Endothelial cell of umbilical vein (primary cell): ENCODE measurements at places on chromosomes 6 and 20.

DNA sequence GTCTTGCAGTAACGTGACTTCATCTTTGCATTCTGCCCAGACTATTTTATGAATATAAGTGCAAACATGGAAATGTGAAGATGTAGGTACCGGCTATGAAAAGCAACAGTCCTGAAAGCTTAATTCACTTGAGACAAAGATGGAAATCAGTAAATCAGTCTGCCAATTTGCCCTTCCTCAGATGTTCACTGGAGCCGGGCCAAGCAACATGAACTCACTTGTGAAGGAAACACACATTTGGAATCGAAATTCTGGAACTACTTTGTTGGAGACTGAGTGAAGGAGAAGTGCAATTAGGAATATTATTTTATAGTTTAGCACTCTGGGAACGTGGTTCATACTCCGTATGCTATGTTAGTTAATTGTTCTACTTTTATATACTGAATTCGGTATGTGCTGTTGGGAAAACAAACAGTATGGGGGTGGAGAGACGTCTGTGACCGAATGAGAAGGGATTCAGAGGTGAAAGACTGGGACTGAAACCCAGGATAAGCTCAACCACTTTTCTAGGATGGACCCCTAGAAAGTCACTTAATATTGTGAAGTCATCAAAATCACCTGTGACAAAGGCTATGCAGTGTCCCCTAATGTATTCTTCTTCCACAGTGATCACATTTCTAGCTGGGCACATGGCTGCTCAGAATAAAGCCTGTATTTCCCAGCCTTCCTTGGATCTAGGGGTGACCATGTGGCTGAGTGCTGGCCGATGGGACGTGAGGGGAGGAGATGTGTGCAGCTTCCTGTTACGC lies 95.5 kb downstream of the PREX1 start:
- DNase-seq = peak; percentile 48

DNA sequence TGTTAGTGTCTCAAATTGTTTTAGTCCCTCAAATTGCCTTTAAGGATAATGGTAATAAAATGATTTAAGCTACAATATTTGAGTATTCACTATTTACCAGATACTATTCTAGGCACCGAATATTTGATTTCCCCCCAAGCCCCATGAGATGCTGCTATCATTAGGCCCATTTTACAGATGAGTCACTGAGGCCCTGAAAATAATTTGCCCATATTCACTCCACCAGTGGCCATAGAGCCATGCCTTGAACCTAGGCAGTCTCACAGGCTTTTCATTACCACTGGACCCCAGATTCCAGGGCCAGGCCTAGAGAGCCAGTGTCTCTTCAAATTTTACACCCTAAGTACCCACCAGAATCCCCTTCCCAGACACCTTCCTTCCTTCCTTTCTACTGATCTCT lies 133.7 kb downstream of the LINC00237 start:
- no peak for DNase-seq

DNA sequence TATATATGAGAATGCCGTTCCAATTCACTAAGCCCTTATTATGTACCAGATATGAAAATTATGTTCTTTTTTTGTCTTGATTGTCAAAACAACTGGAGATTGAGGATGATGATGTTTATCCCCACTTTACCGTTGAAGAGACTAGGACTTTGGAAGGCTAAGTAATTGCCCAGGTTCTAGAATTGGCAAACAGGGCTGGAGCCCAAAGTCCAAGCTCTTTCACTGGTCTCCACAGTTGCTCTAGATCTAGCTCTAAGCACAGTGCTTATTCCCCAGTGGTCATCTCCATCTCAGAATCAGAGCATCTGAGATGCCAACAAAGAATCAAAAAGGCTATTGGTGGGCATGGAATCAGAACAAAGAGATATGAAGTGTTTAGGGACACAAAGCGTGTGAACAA lies 215.3 kb upstream of the FOXA2 start:
- DNase-seq = no peak

GRCh38 chr6:170165471-170166117 lies 125.3 kb downstream of the DLL1 start:
- DNase-seq = no peak

- no peak for DNase-seq
Measured at GRCh38 chr20:45105317-45105716, 4.4 kb upstream of the KCNS1 start.

DNA sequence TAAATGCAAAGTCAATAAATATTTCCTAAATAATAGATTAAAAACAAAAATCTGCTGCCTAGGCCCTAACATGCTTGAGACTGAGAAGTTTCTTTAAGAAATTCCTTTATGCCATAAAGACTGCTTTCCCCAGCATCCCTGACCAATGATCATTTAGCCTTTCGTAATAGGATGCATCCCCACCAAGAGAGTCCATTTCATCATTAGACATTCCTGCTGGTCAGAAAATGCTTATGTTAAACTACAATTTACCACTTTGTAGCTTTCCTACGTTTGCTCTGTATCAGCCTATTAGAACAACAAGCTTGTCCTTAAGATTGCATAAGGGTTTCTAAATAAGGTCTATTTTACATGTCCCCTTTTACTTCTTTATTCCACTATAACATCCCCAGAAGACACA lies 59.8 kb upstream of the HSF2 start:
- DNase-seq = no peak

GRCh38 chr6:64040113-64040512 lies 404.5 kb downstream of the PHF3 start:
- no peak for DNase-seq

DNA sequence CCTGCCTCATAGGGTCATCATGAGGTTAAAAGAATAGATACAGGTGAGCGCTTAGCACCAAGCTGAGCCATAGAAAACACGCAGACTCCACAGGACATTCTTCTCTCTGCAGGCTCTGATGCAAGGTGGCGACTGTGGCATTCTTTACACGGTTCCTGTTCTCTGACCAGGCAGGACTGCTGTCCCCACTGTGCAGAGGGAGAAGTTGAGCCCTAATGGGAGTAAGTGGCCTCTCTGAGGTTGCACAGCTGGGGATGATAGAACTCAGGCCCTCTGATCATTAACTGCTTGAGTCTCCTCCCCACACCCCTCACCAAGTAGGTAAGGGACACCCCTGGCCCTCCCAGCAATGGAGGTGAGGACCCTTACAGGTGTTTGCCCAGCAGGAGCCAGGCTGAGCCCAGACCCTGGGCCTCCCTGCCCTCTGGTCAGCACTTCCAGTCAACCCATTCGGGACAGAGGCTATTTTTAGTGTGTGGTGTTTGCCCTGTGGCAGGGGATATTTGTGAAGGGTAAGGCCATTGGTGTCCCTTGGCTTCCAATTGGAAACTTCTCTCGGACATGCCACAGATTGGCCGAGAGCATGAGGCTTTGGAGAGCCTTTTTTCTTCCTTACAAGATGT lies 116.8 kb downstream of the VEGFA start:
- DNase-seq = no peak

DNA sequence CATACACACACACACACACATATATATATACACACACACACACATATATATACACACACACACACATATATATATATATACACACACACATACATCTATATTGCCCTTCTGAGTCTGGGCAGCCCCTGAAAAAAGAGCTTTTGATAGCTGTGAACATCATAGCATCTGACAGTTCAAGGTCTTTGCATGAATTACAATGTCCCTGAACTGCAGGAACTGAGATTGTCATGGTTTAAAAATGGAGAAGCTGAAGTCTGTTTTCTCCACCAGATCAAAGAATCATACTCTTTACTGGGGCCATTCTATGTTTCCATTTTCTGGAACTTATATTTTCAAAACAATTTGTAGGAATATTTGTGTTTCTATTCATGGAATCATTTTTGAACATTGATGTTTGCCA lies 189.8 kb downstream of the ZDHHC14 start:
- no peak for DNase-seq

DNA sequence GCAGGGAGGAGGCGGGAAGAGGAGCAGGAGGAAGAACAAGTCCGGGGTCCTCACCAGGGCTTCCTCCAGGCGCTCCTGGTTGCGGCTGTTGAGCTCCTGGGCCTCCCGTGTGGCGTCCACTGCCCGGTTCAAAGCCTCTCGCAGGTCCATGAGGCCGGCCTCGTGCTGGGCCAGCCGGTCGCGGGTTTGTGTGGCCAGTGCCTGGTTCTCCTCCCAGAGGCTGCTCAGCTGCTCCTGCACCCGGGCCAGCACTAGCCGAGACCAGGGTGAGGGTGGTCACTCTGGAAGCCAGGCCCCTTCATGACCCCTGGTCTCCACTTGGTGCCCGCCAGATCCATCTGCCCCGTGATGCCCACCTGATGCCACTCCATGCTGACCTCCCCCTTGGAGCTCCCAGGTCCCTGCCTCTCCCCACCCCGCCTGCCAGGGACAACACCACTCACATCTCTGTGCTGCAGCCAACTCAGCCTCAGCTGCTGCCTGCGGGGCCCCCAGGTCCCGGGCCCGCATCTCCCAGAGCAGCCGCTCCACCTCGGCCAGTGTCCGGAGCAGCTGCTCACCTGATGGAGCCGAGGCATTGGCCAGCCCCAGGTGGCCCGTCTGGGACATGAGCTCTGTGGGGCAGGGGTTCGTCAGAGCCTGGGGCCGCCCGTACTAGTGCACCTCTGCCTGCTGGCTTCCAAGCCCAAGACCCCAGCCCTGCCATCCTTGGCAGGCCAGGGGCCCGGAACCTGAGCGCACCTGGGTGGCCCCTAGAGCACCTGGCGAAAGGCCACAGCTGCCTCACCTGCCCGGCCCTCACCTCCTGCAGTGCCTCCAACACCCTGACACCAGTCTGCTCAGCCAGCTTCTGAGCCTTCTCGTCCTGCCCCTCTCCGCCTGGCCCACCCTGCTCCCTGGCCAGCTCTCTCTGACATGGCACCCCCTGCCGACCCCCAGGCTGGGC lies 15.9 kb downstream of the ADRM1 start:
- DNase-seq = no peak
